ENCODE measurements at places on chromosomes 12 and 14.

GRCh38 chr12:89245090-89245489, 107.2 kb downstream of the DUSP6 start:
- peak; percentile 64 for DNase-seq

GRCh38 chr12:108720757-108721514, 10.4 kb downstream of the CORO1C start:
- no peak for DNase-seq

DNA sequence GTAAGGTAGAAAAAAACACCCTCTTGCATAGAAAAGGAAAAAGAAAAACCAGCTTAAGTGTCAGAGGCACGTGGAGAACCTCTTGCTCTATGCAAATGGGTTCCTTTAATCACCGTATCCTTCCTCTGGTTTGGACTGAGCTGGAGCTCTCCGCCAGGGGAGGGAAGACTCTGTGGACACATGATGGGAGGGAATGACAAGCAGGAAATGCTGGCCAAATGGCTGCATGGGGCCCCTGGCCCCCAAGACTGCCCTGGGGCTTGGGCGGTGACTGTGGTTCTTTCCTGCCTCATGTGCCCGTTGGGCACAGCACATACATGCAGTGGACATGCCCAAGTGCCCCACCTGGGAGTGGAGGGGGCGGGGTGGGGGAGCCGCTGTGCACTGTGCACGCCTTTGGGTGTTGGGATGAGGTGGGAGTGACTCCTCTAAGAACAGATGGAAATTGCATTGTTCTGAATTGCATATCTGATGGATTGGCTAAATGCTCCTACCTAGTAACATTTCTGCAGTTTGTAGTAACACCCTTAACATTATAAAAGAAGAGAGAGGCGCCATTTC, 166.4 kb upstream of the AVPR1A start:
- no peak for DNase-seq

DNA sequence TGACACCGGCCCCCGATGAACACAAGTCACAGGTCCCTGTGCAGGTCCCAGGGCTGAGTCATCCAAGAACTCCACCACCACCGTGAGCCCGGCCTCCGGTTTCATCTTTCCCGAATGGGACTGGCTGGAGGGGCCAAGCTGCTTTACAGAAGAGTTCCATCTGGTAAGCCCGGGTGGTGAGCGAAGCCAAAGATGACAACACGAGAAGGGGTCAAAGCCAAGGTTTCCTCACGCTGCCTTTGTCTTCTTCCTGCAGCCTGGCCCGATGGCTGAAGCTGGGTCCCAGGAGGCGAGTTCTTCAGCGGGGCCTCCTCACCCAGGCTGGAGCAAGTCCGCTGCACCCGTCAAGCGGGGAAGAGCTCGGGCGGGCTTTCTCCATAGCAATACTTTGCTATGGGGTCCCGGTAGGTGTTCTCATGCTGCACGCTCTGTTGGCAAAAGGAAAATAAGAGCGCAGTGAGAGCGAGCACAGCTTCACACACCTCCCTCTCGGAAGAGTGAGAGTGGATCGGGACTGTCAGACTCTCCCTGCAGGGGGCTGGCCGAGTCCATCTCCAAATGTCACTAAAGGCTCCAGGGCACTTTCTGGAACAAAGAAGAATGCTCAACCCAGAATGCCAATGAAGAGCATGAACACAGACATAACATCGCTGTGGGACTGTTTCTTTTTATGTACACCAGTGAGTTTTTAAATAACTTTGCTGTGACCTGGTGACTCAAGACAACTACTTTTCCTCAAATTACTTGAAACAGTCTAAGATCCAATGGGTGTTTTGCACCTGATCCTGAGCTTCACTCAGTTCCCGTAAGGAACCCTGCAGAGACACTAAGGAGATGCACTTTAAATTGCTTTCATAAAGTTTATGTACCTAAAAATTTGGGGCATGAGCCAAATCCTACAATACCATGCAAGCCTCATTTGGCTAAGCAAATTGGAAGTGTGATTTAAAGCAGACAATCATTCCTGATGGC, 20.1 kb downstream of the SPRING1 start:
- DNase-seq, result no peak

DNA sequence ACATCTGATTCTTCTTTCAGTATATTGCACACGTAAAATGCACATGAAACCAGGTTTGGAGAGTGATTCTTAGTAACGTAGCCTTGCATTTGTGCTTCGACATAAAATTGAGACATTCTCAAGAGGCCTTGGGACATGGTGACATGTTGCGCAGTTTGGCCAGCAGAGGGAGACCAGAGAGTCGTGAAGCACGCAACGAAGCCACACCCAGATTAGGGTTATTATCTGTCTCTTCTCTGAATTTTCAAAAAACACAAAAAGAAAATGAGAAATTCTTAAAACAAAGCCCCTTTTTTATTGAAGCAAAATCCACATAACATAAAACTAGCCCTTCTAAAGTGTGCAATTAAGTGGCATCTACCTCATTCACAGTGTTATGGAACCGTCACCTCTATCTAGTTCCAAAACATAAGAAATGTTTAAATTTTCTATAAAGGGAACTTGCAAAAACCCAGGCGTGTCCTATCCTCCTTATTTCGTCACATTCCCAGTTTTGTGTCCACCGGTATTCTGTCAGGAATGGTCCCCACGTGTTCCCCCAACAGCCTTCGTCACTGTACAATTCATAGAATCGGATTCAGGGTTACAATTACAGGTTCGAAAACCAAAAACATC, 108.8 kb upstream of the ATF7IP start:
- peak; percentile 82 for DNase-seq

- DNase-seq, result no peak
Observed at GRCh38 chr12:122874081-122874480, 21.8 kb downstream of the VPS37B start.

DNA sequence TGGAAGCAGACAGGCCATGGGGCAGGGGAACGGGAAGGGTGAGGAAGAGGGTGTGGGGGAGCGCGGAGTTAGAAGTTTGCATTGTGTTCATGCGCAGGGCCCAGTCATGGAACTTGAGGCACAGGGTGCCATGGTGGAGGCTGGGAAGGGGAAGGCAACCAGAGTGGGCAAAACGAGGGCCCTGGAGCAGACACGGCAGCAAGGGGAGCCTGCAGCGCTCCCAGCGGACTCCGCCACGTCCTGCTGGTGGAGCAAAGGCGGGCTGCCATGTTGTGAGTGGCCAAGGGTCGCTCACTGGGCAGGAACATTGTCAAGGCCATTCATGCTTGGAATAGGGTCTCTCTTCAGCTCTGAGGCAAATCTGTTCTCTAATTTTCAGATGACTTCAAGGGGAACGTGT, 20.5 kb downstream of the DEGS2 start:
- DNase-seq, result no peak

GRCh38 chr12:52006726-52007157, at the start of gene TAMALIN:
Gene TAMALIN, plus strand, starts transcription at chr12:52006946. Its CDS starts 74 bp downstream, at chr12:52007020.
- DNase-seq, result no peak

- no peak for DNase-seq
Observed at GRCh38 chr12:105832806-105833205, 305.9 kb downstream of the NUAK1 start.

DNA sequence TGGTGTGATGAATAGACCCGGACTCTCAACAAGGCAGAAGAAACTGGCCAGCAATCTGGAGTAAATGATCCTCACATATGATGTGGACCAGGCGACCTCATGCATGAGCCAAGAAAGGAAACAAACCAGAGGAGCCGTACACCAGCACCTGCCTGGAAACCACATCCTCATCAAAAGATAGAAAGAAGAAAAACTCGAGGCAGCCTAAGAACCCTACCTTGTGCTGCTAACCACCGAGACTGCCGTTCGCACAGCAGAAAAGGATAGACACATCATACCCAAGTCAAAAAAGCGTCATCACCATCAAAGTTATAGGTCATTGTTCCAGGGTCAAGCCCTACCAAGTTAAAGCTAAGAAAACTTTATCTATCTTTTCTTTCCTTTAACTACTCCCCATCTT, 66.7 kb downstream of the RESF1 start:
- peak; percentile 52 for DNase-seq

GRCh38 chr12:75481013-75481705, 604 bp downstream of the GLIPR1 start:
- no peak for DNase-seq

DNA sequence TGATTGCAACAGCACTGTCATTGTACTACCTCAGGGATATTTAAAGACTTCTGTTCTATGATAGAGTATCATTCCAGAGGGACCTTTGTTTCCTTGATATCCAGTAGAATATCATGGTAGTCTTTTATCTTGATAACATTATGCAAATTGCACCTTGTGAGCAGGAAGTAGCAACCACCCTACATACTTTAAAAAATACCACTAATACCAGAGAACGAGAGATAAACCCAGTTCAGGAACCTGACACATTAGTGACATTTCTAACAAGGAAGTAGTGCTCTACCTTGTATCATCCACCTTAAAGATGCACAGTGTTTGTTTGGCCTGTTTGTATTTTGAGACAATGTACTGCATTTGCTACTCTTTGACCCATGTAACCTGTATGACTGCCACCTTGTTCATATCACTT, 8.8 kb upstream of the MAP4K5 start:
- no peak for DNase-seq

- DNase-seq, result no peak
Observed at GRCh38 chr12:45586486-45586885, 143.0 kb upstream of the ARID2 start.

DNA sequence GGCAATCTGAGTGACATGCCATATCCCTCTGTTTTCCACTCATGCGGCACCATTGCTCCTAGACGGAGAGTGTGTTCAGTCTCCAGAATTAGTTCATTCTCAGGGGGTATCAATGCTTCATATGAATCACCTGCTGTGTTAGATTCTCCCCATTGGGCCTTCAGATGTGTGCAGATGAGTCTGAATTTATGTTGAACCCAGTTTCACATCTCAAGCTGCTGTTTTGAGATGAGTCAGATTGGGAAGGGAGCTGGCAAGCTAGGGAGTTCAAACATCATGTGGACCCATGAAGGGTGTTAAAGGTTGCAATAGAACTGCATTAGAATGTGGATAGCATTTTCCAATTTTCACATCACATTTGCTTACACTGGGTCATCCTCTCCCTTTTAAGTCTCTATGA, 46.9 kb upstream of the KCNA1 start:
- no peak for DNase-seq

GRCh38 chr14:61939776-61940175, 177.6 kb downstream of the SNAPC1 start:
- DNase-seq, result no peak

GRCh38 chr14:22613106-22613695, 15.1 kb downstream of the ABHD4 start:
- DNase-seq, result no peak

- DNase-seq, result no peak
Observed at GRCh38 chr14:96149131-96149530, 55.5 kb upstream of the BDKRB2 start.

DNA sequence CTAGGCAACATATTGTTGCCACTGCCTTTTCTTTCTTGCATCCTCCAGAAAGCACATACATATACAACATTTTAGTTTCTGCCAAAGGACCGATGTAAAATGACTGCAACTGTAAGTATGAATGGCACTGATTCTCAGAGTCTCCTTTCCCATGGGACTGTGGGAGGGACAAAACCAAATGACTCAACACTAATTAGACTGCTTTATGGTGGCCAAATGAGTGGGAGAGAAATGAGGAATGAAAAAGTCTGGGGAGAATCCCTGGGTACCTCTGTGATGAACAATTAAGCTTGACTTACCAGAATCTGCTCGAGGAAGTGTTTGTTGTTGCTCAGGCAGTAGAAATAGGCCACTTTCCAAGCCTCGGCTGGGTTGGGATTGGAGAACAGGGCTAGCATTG, 10.1 kb downstream of the ZFYVE26 start:
- no peak for DNase-seq

DNA sequence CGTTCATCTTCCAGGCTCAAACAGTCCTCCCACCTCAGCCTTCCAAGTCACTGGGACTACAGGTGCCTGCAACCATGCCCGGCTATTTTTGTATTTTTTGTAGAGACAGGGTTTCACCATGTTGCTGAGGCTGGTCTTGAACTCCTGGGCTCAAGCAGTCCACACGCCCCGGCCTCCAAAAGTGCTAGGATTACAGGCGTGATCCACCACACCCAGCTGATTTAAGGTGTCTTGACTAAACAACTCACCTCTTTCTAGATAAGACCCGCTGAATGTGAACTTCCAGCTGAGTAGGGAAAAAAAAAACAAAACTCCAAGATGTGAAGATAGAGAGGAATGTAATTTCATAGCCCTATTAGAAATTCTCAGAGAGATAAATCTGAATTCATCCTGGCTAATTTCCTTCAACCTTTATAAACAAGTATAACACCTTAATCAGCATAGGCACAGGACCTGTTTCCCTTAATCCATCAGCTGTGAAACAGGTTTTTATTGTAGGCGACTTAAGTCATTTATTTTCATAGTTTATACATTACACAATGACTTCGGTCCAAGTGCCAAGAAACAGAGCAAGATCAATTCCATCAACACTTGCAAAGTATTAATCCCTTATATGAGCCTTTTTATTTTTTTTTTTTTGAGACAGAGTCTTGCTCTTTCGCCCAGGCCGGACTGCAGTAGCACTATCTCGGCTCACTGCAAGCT, 51.5 kb downstream of the HCAR2 start:
- no peak for DNase-seq

DNA sequence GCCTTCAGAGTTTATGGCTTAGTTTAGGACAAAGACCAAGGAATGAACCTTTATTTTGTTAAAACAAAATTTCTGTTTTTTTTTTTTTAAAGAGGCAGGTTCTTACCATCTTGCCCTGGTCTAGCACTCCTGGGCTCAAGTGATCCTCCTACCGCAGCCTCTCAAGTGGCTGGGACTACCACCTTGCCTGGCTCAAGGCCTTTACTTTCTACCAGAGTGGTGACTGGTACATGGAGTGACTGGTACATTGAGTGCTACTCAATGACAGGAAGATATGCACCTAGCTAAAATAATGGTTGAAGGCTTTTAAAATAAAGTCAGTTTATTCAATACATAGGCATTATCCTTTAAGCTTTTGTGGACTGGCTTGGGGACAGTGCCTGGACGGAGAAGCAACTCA, 32.6 kb downstream of the PRICKLE1 start:
- DNase-seq, result no peak

DNA sequence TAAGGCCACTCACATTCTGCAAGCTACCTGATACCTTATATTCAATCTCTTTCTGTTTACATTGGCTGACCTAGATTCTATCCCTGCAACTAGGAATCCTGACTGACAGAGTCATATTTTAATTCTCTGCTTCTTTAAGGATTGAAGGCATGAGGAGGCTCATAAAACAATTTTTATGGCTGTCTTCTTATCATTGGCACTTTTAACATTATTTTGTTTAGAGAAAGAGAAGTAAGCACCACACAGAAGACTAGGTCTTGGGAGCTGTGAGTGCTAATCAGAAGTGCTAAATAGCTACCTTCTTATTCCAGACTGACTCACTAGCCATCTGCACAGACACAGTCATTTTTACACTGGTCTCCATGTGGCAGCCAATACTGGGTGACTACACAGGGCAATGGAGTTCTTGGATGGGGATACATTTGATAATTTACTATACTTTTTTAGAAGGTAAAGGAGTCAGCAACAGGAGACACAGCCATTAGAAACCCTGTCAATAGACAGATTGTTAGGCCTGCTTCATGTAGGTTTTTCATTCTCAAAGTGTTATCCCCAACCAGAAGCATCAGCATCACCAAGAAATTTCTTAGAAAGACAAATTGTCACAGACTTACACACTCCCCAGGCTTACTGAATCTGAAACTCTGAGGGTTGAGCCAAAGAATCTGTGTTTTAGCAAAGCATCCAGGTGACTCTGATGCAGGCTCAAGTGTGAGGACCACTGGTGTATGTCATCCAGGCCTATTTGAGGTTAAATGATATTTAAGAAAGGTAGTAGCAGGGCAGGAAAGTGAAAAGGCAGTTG, 214.1 kb downstream of the DUSP6 start:
- DNase-seq, result peak; percentile 82

Data from activated CD4-positive, alpha-beta T cell treated with anti-CD3 and anti-CD28 coated beads, Interleukin-2, Interleukin-4, amounts not matched to agents 100 ng/mL and 50 ng/mL, durations not matched to agents 16 hours and 8 hours (primary cell).